ENCODE measurements at places on chromosomes 3 and 15.

- no peak for DNase-seq
Measured at GRCh38 chr15:78129751-78130287, 1.4 kb downstream of the CIB2 start.

- no peak for DNase-seq
Measured at GRCh38 chr15:96038650-96039049, 291.9 kb upstream of the NR2F2 start.

DNA sequence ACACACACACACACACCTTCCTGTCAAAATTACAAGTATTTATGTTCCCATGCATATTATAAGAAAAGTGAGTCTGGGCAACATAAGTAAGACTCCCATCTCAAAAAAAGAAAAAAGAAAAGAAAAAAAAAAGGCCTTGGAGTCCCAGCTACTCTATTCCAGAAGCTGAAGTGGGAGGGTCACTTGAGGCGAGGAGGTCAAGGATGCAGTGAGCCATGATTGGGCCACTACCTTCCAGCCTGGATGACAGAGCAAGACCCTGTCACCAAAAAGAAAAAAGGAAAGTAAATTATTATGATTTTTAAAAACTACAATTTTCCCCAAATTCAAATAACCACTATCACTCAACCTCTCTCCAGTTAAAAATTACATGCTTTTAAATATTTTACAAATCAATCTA is 113.1 kb downstream of the STAG1 start:
- DNase-seq = no peak

GRCh38 chr15:100337096-100338044 is 4.4 kb downstream of the ADAMTS17 start:
- DNase-seq = no peak

GRCh38 chr3:108297647-108298046 is 1.3 kb downstream of the HHLA2 start:
- DNase-seq = no peak
